ENCODE measurements at places on chromosomes 1 and 21.

- no peak for DNase-seq
These were observed 83.7 kb upstream of the CHRM3 start for GRCh38 chr1:239302696-239303095.

- peak; percentile 34 for DNase-seq
These were observed 36.7 kb downstream of the ZNF695 start for GRCh38 chr1:246971090-246971721.

- DNase-seq, result no peak
These were observed 1133.1 kb downstream of the PLA2G4A start for GRCh38 chr1:187961895-187962294.

GRCh38 chr21:29406385-29406784 lies 107.7 kb downstream of the BACH1 start:
- no peak for DNase-seq

GRCh38 chr1:199319341-199319740 lies 680.5 kb downstream of the PTPRC start:
- no peak for DNase-seq

DNA sequence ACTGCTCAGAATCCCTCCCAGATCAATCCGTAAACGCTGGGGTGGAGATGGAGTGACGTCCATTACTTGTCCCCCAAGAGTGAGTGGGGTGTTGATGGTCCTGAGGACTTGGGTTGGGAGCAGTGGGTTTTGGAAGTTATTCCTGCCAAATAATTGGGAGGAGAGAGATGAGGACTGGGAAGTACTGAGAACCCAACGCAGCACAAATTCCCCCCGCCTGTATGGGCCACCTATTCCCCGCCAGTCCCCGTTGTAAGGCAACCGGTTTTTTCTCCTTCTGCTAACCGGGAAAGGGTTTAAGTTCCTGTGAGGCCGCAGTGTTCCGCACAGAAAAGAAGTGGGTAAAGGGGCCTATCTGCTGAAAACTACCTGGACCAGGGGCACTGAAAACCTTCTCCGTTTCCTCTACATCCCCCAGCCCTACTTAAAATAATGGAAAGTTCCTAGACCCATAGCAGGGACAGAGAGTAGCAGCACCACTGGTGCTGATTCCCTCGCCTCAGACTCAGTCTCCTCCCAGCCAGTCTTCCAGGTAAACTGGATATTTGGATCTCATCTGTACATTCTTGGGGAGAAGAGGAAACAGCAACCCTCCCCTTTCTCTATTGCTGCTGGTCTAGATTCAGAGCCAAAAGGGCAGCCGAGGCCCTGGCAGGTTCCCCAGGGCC lies 738 bp downstream of the LURAP1 start:
- DNase-seq, result no peak

DNA sequence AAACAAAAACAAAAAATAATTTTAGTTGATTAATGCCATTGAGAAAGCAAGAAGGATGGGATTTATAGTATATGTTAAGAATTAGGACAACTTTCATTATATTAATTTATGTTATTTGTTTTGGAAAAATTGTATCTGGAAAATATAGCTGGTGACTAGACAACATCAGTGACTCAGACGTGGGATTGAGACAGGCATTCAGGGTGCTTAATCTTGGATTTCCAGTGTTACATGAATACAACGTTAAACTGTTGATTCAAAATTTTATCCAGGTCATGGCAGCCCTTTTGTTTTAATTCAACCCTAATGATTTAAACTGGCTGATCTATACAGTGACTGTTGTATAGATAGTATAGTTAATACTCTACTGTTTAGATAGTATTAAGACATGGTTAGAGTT lies 827.1 kb upstream of the B3GALT2 start:
- no peak for DNase-seq

- DNase-seq, result no peak
These were observed 16.6 kb upstream of the LGALS8 start for GRCh38 chr1:236507022-236507700.

DNA sequence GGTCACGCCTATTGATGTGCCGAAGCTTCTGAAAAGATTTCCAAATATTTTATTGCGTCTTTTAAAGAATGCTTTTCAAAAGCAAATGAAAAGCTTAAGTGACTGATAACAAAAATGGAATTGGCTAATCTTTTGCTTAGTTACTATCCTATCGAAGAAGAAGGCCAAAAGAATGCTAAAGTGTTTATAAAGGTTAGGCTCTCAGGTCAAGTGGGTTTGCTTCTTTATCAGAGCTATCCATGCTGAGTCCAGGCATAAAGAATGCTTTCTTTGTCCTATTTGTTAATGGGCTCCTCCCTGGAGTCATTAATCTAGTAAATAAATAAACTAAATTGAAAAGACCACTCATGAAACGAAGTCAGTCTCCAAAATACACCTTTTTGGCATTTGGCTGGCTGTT lies 133.4 kb upstream of the LYPLAL1 start:
- no peak for DNase-seq

DNA sequence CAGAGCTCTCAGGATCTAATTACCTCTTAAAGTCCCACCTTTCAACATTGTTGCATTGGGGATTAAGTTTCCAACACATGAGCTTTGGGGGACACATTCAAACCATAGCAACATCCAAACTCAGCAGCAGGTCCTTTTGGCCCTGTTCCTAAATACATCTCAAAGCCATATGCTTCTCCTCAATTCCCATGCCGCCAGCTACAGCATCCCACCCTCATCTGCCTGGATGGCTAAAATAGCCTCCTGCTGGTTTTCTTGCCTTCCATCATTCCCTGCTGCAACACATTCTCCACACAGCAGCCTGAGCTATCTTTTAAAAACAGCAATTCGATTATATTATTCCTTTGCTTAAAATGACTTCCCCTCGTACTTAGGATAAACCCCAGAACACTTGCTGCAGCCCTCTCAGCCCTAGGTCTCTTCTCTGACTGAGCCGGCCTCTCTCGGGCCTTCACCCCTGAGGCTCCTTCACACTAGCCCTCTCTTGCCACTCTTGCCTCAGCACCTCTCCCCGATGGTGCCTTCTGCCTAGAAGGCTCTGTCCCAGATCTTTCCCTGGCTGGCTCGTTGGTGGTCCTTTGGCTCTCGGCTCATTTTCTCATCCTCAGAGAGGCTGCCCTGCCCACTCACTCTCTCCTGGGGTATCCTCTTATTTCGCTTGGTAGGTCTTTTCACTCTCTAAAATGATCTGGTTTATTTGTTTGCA lies 16.5 kb downstream of the MYBPH start:
- DNase-seq, result no peak

GRCh38 chr1:44757420-44757819 lies 17.8 kb downstream of the KIF2C start:
- no peak for DNase-seq

- DNase-seq, result no peak
These were observed 13.1 kb downstream of the JAK1 start for GRCh38 chr1:64953241-64953640.

- DNase-seq, result no peak
These were observed 5.5 kb downstream of the AMPD2 start for GRCh38 chr1:109625176-109625575.

DNA sequence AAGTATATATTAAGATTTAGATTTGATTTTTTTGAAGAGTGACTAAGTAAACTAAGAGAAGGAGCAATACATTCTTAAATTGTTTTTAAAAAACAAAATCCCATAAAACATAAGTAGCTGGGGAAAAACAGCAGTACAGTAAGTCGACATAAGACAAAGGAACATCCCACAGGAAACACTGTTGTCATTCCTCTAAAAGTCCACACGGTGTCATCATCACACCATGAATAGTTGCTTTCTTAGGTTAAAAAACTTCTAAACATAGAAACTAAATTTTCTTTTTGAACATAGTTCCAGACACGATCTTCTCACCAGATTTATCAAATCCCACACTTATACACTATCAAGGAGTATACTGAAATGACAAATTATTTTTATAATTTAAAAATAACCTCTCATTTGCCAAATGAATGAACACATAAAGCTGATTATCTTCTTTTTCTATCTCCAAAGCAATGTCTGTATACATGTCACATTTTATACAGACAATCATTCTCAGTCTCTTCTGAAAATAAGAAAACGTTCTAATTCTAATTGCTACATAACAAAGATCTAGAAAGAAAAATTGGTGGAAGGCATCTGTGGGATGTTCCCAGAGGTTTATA lies 15.8 kb downstream of the ODF2L start:
- peak; percentile 41 for DNase-seq

DNA sequence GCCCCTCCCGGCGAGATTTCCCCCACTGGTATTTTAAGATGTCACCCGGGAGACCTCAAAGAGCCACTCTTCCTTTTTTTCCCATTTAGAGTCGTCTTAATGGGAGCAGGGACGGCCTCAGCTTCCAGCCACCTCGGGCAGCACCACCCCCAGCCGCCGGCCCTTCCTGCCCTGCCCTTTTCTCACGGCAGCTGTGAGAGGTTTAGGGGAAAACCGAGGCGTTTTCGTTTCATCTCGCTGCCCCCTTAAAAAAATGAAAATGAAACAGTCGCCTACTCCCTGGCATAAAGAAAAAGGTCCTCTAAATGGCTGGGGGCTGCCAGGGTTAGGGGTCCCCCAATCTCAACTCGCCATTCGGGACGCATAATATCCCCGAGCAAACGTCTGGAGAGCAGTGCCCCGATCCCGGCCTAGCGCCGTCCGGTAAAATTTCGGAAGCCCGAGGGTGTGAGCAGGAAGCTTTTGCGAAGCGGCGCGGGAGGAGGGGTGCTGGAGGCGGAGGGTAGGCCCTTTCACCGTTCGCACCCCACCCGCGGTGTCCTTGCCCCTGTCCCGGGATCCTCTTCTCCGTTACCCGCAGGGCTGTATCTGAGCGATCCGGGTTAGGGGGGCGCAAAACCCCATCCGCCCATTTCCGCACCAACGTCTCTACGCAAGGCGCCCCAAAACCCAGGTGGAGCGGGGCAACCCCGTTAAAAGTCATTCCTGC lies 1.2 kb downstream of the RUNX3 start:
- peak; percentile 69 for DNase-seq

All from CD4-positive, alpha-beta T cell treated with Interleukin-6 at 100 ng/mL for 8 hours (primary cell).